Mesendoderm (in vitro differentiated cells): ENCODE measurements at places on chromosomes 16 and 17.

DNA sequence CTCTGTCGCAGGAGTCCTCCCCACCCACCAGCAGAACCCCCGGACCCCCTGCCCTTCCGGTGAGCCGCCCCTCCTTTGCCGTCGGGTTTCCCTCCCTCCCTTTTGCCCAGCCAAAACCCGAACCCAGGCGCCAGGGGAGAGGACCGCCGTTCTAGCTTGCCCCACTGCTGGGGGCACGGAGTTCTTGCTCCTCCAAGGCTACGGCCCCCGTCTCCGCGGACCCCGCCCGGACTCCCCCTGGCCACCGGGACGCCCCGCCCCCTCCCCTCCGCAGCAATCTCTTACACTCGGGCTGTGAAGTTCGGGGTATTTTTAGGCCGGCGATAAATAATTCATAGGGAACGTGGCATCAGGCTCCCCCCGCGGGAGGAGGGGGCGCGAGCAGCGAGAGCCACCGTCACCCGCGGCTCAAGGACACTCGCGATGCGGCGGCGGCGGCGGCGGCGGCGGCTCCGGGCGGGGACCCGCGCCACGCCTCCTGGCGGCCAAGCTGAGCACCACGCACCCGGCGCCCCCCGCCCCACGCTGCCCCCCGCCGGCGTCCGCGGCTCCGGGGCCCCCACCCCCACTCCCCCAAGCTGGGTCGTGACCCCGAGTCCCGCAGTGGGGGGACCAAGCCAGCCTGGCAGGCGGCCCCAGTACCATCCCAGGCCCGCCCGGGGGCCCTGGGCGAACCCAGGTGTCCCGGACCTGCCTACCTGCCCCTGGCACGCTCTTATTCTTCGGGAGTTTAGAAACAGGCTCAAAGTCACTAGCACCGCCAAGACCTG lies at the start of gene GRIN2C:
Gene GRIN2C, minus strand, starts transcription at position 427 of the 770 bp plus-strand sequence. CDS start 4,793 bp downstream, outside the sequence.
- no peak for DNase-seq

- DNase-seq, result no peak
Measured at GRCh38 chr17:69819316-69820087, 255.5 kb upstream of the KCNJ16 start.

DNA sequence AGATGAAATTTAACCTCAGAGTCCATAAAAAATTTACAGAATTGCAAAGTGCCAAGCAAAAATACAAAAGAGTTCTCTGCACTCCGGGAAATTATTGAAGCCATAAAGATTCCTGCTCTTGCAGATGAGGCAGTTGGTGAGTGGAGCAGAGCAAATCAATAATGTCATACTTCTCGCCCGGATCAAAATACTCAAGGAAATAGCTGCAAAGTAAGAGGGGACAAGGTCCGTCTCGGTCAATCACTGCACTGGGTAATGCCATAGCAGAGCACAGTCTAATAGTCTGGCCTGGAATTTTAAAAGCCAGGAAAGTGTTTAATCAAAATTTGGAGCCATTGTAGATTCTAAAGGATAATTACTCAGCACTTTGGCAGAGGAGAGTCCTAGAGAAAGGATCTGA lies 58.9 kb downstream of the GP2 start:
- DNase-seq, result no peak

DNA sequence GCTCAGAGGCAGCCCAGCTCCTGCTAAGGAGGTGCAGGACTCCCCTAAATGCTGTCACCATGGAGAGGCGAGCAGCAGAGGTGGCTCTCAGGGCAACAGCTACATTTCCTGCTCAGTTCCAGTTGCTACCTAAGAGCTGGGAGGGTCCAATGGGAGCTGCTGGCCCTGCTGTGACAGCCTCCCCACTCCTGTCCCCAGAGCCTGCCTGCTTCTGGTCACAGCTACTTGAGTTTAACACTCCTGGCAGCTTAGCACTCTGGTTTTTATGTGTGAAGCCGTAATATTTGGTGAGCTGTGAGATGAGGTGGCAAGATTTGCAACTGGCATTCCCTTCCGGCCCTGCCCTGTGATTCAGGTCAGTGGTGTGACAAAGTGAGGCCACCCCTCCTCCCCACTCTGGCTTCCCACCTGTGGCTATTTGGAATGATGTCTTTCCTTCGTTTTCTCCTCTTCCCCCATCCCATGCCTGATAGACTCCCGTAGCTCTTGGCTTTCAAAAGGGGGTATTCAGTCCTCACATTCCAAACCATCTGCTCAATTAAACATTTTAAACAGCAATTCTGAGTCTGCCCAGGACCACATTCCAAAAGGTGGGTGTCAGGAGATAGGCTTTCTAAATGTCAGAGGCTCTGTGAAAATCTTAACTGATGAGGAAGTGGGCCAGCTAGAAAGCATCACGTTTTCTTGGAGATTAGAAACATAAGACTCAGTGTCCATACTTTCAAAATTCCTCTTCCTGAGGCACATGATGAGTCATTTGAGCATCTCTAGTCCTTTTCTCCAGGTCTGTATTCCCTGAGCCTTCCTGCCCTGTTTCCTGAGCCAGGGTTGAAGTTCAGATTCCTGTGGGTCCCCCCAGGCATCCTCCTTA lies 42.6 kb upstream of the SKAP1 start:
- peak; percentile 83 for DNase-seq

DNA sequence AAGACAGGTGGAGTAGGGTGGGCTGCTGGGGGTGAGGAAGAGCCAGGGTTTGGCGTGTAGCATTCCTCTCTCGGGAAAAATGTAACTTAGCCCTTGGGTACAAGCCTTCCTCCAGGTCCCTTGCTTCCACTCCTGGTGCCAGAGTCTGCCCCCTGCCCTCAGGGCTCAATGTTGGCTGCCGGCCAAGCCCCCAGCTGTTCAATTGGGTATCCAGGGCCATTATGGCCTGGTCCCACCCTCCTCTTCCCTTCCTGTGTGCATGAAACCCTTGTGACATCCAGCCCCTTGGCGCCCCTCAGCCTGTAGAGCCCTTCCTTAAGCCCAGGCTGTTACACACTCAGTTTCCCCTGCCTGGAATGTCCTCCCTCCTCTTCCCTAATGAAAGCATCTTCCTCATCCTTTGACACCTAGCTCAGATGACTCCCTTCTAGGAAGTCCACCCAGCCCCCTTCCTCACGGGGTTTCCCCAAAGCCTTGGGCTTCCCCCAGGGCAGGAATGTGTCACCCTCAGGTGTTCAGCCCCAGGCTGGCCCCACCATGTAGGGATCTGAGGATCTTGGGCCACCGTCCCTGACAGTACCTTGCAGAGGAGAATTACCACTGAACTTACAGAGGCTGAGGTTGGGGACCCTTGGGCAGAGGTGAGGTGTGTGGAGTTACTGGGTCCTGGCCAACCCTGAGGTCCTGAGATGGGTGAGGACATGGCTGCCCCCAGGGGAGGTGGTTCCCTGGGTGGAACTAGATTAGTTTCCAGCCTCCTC lies 30.0 kb downstream of the B9D1 start:
- DNase-seq, result no peak
